Activated CD4-positive, CD25-positive, alpha-beta regulatory T cell (primary cell): ENCODE measurements at places on chromosomes 1 and 21.

- no peak for DNase-seq
These were observed 107.3 kb downstream of the CLEC20A start for GRCh38 chr1:178389441-178389840.

DNA sequence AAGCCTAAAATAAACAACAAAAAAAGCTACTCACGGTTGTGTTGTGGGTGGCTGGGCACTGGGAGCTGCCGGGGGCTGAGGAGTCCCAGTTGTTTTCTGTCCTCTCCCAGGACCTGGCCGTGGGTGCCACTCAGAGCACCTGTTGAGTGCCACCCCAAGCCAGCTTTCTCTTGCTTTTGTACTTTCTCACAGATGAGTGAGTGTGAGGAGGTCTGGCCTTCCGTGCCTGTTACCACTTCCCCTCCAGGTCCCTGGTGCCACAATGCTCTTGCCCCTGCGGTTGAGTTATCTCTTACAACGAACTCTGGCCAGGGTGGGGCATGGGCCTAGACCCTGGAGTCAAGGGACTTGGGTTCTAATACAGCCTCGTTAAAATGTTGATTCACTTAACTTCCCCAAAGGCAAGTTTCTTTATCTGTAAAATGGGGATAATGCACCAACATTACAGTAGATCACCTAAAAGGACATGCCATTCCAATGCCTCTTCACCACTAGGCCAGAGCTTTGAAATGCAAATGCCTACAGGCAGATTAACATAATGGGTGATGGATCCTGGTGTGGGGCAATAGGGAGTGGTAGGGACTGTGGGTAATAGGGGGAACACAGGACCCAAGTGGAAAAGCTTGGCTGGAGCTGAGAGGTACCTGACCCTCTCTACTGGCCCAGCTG lies at the start of gene CNR2:
CNR2 (minus strand) TSS at position 151 of the 669 bp plus-strand sequence. CDS start 37,745 bp downstream, outside the sequence.
- no peak for DNase-seq

GRCh38 chr1:218658269-218658668 lies 313.1 kb downstream of the TGFB2 start:
- no peak for DNase-seq

DNA sequence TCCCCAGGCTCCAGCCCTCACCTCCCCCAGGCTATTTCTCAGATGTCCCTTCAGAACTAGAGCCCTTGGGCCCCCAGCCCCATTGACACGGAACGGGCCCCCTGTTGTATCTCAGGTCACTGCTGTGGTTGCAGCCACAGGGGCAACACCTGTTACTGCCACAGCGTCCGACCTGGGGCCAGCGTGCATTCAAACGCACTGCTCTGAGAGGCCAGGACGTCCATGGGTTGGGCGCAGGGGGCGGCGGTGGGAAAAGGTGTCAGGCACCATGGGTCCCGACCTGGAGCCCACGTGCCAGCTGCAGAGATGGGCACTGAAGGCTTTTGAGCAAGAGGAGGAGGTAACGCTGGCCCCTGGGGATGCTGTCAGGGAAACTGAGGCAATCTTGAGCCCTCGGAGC lies 13.3 kb downstream of the FAAP20 start:
- no peak for DNase-seq

GRCh38 chr1:39646232-39647081 lies 7.0 kb upstream of the HEYL start:
- DNase-seq = no peak

DNA sequence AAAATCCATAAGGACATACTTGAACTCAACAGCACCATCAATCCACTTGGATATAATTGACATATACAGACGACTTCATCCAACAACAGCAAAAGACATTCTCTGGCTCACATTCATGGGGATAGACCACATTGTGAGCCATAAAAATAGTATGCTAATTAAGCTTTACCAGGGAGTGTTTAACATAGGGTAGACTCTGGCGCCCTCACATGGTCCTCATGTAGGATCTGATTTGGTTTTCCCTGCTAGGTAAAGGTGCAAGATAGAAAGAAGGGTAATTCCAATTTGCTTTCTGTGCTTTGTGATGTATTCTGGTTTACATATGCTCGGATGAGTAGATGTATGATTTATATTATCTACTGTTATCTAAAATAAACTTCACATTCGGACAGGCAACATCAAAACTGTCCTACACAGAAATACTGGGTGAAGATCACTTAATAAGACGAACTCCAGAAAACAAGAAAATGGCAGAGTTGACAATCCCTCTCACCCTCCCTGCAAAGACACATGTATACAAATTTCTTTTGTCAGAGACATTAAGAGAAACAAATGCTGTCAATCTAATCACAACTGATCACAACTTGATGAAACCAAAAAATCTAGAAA lies 27.7 kb downstream of the CR1L start:
- DNase-seq = no peak

DNA sequence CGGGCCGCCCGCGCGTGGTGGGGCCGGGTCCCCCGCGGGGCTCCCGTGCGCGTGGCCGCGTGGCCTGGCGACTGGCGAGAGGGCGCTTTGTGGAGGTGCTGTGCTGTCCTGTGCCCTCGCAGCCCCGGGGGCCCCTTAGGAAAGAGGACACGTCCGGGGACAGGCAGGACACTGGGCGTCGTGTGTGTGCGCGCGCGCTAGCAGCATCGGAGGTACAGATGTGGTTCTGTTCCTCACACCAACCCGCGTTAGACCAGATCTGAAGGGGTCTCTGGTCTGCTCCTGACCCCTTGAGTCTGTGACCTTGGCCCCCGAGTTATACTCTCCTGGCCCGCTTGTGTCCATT lies 489 bp downstream of the ACTN2 start:
- DNase-seq = no peak

GRCh38 chr1:24555591-24556413 lies at the start of gene NCMAP:
TSS of gene NCMAP (plus strand) at chr1:24556087. CDS start at chr1:24595431, 39,344 bp downstream.
- no peak for DNase-seq

DNA sequence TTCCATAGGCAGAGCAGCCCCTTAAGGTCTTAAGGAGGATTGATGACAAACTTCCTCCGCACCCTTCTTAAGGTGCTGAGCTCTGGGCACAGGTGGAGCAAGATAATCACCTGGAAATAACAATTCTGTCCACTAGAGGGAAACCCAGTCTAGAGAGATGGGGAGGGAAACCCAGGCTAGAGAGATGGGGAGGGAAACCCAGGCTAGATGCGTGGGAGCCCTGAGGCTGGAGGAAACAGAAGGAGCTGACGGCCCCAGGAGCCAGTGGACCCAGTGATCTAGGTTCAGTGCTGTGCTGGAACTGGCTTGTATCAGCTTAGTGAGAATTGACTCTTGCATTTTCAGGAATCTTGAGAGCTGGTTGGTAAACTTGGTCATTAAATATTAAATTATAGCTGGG lies 17.8 kb upstream of the MYCL start:
- no peak for DNase-seq

DNA sequence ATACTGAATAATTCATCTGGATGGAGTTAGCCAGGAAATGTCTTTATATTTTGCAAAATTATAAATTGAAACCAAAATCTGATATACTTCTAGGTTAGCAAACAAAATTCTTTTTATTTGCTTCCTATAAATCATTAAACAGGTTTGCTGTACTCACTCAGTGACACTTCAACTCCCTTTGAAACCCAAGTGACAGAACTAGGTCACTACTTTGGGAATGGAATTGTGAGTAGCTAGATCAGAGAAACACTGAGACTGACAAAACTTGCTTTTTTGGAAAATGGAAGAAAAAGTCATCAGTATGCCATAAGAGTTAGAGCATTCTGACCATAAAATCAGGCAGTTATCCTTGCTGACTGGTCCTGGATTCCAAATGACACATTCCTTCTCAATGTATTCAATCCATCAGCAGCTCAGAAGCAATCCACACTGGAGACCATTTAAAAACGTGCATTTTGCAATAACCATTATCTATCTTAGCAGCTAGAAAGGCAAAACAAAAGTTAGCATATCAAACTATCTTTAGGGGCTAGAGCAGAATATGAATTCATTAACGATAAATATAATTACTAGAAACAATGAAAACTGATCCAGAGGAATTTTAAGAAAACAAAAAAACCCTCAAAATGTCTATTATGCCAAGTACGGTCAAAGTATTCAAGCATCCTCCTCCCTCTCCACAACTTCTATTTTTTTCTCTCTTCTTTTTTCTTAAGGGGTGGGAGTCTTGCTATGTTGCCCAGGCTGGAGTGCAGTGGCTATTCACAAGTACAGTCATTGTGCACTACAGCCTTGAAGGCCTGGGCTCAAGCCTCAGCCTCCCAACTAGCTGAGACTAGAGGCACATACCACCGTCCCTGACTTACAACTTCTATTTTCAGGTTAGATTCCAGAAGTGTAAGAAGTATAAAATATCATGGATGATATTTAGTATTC lies 60.1 kb downstream of the HNRNPR start:
- no peak for DNase-seq

DNA sequence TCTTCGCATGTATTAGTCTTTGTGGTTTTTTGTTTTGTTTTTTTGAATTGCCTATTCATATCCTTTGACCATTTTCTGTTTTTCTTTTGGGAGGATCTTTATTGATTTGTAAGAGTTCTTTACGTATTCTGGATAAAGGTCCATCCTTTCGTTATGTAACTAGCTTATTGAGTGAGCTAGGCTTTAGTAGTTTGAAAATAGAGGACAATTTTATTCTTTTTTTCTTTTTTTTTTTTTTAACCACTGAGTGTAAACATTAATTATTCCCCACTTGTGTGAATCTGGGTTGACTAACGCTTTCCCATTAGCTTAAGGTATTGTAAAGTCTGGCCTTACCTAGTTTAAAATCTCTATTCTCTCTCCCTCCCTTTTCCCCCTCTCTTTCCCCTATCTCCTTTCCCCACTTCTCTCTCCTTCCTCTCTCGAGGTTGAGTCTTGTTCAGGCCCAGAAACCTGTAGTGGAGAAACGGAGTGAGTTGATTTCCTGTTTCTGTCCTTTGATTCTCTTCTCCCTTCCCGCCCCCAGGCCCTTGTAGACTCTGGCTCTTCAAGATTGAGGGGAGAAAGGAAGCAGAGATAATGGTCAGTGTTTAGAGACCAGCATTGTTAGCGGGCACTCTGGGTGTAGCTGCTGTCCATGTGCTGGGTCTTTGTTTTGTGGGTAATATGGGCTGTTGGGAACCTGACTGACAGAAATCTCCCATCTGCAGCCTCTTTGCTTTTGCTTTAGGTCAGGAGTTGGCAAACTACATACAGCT lies 1.5 kb downstream of the MORC3 start:
- no peak for DNase-seq

GRCh38 chr21:33256019-33256418 lies 10.1 kb upstream of the IL10RB start:
- DNase-seq = no peak

DNA sequence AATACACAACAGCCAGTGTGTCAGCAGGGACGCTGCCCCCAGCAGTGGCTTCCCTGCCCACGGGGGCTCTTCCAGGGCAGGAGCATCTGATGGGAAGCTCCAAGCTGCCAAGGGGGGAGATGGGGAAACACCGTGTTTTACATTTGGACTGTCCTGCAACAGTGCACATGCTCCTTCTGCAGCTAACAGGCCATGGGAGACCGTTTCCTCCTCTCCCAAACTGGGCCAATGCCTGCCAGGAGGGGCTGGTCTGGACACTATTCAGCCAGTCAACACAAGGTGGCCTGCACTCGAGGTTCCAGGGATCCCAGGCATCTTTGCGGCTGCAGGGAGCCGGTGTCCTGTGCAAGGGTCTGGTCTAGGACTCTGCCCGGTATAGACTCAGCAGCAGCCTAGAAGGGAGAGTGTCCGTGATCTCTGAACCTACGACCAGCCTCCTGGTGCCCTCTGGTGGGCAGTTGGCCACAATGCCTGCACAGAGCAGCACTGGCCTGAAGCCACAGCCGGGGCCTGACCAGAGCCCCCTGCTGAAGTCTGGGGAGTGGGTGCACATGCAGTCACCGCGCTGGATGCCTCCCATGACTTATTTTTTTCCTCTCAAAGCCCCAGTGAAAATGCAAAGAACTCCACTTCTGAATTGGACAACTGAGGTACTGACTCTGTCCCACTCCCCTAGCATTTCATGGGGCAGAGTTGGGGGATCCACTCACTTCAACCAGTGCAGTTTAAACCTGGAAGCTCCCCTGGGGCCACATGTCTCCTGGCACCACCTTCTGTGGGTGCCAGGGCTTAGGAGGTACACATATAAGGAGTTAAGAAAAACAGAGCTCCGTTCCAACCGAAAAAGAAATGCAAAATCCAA lies 33.3 kb downstream of the RCC2 start:
- DNase-seq = peak; percentile 13

DNA sequence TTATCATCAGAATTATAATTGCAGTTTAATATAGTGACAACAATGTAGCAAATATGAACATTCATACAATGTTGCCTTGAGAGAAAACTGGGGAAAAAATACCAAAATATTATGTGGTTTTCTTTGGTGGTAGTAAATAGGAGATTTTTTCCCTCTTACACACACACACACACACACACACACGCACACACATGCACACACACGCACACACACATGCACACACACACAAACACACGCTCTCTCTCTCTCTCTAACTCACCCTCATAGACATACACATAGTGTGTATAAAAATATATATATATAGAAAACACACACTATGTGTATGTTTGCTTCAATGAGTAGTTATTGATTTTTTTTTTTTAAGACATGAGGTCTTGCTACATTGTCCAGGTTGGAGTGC lies 211.6 kb downstream of the HHAT start:
- DNase-seq = no peak

DNA sequence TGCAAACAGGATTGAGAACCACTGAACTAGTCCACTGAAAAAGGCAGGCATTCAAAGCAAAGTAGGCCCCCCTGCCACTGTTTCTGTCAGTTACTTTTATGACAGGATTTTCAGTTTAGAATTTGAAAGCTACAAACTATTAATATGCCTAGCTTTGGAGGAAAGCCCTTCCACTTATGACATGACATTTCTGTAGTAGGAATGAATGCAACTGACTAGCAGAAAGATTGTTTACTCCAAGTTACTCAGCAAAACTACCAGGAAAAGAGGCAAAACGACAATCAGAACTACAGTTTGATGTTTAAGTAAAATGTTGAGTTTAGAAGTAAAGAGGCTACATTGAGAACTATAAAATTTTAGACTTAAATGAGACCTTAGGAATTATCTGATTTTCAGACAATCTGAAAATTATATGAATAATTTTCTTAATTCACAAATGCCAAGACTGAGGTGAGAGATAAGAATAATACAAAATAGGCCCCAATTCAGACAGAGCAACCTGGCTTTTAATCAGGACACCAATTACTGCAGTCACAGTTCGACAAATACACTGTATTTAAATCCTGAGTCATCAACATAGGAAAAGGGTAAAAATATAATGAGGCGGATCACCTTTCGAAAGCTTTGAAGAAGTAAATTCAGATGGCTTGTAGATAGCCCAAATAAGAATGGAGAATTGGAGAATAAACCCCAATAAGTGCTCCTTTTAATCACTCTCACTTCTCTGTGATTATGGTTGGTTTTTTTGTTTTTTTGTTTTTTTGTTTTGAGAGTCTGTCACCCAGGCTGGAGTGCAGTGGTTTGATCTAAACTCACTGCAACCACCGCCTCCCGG lies 2.2 kb downstream of the PRKAB2 start:
- no peak for DNase-seq

- no peak for DNase-seq
These were observed 74.9 kb upstream of the F3 start for GRCh38 chr1:94616506-94616905.

DNA sequence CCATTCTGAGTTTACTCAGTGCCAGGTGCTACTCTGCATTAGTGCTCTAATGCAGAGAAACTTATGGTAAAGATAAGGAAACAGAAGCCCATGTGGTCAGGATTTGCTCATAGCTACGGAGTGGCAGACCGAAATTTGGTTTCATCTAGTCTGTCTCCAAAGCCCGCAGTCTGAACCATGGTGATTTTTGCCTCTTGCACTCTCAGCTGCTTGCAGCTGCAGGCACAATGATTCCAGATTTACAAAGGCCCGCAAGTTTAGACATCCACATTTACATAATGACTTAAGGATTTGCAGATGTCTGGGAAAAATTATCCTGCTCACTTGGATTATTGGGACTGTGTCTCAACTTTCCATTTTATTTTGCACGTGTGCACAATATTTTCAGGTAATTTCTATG lies 161.3 kb upstream of the KCNJ6 start:
- no peak for DNase-seq
